Amygdala (tissue), 56 donors: ENCODE measurements at places on chromosomes 3 and 15.

GRCh38 chr3:135238236-135238830, 443.3 kb downstream of the EPHB1 start:
- no peak for DNase-seq

DNA sequence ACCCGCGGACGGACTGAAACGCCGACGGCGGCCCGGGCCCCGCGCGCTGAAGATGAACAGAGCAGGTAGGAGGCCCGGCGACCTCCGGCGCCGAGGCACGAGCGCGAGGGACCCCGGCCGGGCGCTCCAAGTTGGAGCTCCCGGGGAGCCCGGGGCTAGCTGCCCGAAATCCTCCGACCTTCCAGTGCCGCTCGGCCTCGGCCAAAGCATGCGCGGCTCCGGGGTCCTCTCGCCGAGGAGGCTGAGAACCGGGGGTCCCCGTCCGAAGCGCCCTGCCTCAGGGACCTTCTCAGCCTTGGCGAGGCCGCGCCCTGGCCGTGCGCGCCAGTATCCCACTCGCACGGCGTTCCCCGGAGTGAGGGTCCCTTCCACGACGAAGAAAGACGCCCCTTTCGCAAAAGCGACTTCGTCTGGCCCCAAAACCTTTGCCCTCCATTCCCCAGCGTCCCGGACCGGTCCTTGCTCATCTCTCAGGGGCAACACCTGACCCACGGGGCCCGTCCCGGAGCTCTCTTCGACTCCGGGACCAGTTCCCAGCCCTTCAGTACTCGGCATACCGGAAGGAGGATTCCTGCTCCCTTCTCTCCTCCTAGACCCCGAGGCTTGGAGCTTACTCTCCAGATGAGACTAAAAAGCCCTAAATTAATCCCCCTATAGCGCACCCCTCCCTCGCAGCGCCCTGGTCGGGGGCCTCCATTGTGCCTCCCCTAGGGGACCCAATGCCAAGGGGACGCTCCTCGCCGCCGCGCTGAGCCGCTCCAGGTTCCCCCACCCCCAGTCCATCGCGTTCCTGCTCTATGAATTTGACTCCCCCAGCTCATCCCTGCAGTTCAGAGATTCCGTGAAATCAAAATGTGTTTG, 7.7 kb upstream of the FGD5 start:
- DNase-seq: no peak

DNA sequence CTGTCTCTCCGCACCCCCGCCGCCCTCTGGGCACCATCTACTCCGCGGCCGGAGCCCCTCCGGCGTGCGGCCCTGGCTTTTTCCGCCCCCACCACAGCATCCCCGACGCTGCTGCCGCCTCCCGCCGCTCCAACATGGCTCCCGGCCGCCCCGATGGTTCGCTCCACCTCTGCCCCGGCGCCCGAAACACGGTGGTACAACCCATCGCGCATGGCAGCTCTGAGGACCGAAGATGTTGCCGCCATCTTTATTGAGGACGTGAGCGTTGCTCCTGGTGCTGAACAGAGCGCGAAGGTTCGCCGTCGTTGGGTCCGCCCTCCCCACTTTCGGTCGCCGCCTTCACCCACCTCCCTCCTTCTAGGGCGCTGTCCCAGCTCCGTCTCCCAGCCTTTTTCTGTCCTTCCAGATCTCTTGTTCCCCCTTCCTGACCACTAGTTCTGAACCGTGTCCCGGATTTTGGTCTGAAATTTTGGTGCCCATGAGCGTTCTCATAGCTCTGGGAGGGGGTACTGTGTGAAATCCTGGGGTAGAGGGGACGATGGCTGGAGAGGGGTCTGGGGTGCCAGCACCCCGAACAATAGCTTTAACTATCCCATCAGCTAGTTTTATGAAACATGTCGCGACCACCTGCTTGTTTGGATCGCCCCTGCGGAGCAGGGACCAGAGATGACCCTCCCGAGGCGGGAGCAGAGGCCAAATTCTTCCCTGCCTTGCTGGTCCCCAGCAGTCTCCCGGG, at the start of gene CELSR3:
TSS of gene CELSR3 (minus strand) at position 134 of the 736 bp plus-strand sequence. CDS start 252 bp downstream, outside the sequence.
- peak; percentile 31 for DNase-seq

DNA sequence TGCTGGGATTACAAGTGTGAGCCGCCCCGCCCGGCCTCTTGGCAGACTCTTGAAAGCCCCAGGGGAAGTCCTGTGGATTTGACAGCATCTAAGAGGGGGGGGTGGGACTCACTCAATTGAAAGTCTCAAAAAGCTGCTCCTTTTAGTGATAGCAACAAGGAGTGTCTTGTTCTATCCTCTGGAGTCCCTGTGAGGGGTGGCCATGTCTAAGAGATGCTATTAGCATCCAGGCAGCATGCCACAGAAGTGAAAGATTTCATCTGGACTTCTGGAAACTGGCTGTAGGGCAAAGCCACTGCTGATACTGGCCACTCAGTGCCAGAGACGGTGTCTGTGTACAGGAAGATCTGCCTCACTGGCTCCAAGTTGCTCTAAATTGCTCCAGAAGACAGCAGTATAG, 74.0 kb downstream of the DHX36 start:
- DNase-seq: no peak

GRCh38 chr3:15657016-15657415, 55.5 kb downstream of the BTD start:
- DNase-seq: no peak

DNA sequence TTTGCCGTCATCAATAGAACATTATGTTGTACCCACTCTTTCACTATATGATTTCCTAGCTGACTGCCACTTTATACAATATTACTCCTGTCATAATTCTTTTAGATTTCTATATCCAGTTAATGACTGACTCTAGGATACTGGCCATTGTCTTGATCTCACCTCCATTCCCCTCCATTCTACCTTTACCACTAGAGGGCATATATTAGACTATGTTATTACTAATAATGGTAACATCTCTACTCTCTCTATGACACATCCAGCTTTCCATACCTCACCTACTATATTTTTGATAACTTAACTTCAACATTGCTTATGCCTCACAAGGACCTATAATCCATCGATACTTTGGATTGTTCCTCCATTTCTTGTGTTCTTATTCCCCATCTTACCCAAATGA, 31.4 kb upstream of the POU1F1 start:
- DNase-seq: no peak

GRCh38 chr3:45134758-45135521, 11.2 kb downstream of the CDCP1 start:
- DNase-seq: no peak

DNA sequence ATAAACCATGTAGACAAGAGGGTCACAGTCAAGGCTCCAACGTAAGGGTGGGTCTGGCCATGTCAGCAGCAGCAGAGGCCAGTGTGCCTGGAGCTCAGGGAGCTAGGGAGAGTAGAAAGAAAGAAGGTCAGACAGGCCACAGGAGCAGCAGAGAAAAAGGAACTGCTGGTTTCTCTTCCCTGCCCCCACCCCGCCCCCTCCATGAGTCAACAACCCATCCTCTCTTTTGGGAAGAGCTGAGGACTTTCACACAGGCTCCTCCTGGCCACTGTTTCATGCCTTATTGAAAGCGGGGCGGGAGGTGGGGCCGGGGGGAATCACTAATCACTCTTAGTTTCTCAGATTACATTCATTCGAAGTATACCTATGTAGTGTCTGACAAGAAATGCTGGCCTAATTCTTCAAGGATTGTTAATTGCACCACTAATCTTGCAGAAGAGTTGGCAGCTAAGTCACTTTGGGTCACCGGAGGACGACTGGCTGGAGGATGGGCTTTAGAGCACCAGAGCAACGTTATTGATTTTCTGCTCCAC, 9.1 kb upstream of the SCG3 start:
- no peak for DNase-seq

GRCh38 chr3:153640689-153641665, 479.0 kb downstream of the RAP2B start:
- DNase-seq: no peak

DNA sequence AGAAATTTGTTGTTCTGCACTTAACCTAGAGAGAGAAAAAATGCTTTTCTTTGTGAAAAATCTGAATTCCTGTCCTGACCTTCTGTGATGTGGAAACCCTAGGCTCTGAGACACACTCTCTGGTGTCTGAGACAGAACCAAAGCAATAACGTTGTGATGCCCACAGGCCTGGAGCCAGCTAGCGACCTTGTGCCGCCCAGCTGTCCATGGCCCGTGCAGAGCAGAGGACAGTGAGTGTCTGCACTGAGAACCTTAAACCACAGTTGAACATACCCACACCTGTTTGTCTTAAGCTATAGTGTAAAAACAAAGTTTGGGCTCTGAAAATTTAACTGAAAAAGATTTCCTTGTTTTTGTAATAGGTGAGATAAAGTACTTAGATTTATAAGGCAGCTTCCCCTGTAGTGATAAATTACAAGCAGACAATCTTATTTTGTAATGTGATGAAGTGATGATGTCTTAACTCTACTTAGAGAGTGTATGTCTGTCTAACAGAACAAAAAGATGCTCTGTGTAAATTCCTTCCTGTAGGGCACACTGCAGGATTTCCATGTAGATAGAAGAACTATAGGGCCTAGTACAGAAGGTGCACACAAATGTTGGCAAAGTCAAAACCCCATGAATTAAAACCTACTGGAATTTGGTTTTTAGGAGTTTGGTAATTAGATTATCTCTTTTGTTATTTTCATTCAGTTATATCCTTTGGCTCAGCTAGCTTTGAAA, 62.7 kb downstream of the SNRK start:
- no peak for DNase-seq

DNA sequence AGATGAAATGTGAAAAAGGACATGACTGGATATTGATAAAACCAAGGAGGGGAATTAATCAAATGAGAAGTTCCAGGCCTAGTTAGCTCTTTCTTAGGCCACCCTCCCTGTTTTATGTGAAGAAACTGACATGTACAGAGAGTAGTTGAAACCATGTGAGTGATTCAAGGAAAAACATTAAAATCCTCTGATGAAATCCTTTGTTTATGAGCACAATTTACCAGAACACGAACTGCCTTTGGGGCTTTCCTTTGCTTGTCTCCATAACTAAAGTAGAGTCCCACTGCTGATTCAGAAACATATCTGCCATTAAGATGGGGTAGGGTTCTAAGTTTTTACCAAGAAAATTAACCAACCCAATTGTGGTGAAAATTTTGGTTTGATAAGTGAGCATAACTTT, 558.3 kb downstream of the NR2F2 start:
- DNase-seq: no peak

DNA sequence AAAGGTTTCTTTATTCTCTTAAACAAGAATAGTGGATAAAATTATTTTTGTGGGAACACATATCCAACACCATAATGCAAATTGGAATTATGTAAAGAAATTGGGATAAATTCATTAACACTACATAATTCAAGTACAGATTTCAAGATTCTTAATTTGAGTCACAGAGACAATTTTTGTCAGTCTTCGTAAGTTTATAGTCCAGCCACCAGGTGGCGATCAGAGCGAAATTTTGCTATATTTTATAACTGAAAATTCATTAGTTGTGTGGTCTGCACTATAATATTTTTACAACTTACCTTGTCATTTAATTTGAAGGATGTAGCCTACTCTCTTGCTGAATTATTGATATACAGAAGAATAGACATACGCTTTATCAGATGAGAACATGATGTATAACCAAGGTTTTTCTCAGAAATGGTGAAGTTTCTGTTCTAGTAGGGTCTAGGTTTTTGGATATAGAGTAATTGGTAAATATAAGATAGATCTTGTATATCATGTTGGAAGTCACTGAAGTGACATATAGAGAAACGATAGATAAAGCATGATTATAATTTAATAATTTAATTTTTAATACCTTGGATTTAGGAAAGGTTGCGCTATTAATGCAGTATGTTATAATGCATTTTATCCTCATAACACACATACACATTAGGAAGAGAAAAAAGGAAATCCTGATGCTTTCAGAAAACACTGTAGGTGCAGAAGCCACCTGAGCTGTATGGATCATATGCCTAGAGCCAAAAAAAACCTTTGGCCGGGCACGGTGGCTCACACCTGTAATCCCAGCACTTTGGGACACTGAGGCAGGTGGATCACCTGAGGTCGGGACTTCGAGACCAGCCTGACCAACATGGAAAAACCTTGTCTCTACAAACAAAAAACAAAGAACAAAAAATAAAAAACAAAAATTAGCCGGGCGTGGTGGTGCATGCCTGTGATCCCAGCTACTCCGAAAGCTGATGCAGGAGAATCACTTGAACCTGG, 31.7 kb downstream of the PLSCR4 start:
- DNase-seq: no peak

DNA sequence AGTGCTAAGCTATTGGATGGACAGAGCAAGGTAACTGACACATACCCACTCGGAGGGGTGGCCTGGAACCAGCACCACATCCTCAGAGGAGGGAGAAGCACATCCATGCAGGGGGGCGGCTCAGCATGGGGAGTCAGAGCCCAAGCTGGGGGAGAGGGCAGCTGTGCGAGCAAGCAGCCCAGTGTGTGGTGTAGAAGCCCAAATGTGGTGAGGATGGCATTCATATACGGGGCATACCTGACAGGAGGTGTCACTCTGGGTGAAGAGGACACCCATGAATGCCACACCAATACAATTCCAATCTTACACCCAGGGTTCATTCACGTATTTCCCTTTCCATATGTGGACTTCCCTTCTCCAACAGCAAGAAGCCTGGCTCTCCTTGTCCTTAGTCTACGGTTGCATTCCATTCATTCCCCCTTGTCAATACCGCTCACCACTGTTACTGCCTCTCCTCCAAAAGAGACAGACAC, 58.7 kb upstream of the ACAN start:
- no peak for DNase-seq

DNA sequence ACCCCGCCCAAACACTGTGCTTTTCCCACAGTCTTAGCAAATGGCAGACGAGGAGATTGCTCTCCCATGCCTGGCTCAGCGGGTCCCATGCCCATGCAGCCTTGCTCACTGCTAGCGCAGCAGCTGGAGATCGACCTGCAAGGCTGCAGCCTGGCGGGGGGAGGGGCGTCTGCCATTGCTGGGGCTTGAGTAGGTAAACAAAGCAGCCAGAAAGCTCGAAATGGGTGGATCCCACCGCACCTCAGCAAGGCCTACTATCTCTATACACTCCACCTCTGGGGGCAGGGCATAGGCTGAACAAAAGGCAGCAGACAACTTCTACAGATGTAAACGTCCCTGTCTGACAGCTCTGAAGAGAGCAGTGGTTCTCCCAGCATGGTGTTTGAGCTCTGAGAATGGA, 27.2 kb upstream of the WDR5B start:
- DNase-seq: no peak

DNA sequence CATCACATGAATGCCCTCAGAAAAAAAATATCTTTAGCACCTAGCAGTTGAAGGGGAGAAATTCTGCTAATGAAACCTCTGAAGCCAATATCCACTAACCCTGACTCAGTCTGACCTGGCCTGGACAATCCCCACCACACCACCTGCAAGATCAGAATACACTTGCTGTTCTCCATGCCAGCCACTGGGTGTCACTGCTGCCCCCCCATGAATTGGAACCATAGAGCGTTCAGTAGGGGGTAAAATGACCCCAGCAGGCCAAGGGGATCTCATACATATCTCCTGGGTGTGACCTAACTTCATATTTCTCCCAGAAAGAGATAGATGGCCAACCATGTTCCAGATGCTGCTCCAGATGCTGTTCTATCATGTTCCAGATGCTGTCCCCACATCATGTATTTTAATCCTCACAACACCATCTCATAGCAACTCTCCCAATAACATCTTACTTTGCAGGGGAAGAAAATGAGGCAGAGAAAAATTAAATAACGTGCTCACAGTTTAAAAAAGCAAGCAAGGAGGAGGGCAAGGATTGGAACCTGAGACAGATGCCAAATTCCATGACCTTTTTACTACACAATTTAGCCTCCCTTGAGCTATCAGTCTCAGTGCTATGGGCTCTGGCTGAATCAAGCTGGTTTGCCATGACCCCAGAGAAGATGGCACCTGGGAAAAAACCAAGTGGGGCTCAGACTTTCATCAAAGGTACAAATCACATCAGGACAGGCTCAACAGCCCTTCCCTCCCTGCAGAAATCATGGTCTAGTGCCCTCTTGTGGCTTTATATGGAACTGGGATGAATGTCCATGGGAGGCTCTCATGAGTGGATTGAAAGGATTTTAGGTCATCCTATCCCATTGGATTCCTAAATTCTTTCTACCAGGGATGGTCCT, 12.4 kb downstream of the NTRK3 start:
- peak; percentile 20 for DNase-seq
